PC-3 (cell line): ENCODE measurements at places on chromosomes 2 and 18.

GRCh38 chr2:236847538-236848263 lies 238.0 kb upstream of the COPS8 start:
- DNase-seq = no peak

GRCh38 chr2:161199912-161200701 lies 39.9 kb downstream of the TANK start:
- no peak for DNase-seq

DNA sequence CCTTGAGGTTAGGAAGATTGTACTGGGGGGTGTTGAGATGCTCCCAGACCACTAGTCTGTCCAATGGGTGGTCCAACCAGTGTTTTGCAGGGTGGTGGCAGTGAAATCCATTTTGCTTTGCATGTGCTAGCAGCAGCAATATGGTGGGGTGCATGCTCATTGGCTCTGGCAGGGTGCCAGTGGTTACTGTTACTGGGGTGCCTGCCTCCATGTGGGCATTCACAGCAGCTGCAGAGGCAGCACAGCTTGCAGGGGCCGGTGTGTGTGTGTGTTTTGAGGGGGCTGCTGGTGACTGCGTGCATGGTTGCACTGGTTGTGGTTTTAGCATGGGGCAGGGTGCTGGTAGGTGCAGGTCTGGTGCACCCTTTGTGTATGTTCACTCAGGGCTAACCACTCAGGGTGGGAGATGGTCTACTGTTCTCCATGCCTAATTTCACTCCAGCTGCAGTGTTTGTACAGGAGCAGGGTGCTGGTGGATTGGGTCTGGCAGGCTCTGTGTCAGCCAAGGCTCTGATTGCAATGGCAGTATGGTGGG lies 265.4 kb downstream of the NUP35 start:
- DNase-seq = no peak

DNA sequence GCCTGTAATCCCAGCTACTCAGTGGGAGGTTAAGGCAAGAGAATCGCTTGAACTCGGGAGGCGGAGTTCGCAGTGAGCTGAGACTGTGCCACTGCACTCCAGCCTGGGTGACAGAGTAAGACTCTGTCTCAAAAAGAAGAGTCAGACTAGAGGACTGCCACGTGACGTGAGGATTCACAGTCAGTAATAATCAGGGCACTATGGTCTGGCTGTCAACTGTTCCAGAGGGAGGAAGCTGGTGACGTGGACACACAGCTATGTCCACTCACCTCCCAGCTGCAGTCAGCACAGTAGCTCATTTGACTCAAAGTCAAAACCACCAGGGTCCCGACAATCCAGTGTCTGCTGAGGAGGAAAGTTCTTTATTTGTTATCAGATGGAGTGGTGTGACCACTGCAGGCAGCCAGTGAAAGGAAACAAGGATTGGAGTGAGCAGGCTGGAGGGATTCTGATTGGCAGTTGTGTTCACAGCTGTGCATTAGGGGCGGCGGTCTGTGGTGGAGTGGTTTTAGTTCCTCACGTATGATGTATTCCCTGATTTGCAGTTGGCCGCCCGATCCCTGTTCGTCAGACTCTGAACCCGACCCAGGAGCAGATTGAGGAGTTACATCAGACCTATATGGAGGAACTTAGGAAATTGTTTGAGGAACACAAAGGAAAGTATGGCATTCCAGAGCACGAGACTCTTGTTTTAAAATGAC lies 37.9 kb downstream of the MOGAT1 start:
- peak; percentile 14 for DNase-seq

GRCh38 chr2:8132351-8132831 lies 549.5 kb upstream of the ID2 start:
- no peak for DNase-seq

DNA sequence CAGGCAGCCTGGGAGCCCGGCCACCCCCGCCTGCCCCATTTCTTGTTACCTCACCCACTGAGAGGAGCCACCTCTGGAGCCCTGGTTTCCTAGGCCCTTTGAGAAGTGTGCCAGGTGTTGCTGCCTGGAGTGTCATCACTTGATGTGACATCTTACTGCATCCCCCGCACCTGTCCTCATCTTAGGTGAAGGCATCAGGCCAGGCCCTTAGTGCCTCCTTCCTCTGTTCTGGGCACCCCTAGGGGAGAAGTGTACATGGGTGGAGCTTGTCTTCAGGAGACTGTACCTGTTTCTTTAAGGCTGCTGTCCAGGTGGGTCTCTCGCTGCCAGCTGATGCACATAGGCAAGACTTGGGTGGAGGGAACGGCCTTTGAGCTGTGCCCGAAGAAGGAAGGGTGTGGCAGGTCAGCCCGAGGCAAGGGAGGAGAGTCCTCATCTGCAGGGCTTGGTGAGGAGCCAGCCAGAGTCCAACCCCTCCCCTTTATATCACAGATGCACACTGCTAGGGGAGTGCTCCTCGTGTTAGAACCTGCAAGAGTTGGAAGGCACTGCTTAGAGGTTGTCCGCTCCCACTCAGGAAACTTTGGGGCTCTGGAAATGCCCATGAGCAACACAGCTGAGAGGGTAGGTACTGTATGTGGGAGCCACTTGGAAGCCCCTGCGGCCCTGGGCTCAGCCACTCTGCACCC lies 45.9 kb downstream of the NCK2 start:
- DNase-seq = peak; percentile 14

DNA sequence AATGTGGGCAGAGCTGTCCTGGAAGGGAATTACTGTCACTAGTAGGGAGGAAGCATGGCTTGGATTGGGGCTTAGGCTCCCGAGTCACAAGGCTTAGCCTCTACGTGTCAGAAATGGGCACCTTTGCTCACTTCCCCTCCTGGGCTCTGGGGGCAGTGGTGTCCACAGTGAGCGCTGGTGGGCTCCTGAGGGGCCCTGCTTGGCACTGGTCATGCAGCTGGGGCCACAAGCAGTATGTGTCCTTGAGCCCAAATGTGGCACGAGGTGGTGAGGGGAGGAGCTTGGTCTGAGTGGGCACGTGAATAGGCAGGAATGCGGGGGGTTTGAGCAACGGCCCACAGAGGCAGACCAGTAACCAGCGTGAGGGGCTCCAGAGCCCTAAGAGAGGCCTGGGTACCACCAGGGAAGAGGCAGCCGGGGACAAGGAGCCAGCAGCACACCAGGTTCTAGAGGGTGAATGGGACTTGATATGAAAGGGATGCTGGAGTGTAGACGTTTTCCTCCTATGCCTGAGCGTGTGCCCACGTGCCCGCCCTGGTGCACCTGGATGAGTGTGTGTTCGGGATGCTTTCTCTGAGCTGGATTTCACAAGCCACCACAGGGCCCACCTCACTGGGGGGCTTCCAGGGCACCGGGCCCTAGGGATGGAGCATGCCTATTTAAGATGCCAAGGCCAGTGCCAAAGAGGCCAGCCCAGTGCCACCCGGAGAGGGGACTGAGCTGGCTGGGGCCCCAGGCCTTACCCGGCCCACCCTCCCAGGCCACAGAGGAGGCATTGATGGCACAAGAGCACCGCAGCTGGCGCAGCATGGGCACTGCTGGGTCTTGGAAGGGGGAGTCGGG lies 22.8 kb upstream of the PTMA start:
- DNase-seq = no peak

DNA sequence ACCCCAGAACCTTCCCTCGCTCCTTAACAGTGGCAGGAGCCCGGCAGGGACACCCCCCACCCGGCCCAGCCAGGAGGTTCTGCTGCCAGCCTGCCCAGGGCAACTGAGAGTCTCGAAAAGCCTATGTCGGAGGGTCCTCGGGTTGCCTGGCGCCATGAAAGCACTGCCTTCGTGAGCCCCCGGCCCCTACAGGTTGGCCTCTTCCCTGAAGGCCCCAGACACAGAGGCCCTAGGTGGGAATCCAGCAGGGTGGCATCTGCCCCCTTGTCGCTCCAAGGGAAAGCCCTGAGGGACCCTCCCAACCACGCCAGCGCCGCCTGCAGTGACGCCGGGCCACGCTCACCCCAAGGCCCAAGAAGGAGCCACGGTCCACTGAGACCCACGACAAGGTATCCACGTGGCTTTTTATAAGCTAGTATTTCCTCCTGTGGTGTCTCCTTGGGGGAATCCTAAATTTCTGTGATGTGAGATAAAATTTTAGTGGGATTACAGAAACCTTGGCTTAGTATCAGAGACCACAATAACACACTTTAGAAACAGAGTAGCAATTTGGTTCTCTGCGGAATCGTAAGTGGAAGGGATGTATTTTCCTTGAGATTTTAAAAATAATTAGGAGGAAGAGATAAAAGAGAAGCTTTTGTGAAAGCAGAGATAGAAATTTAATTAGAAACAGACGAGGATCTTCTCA lies 138.9 kb downstream of the HDAC4 start:
- DNase-seq = no peak

- DNase-seq = no peak
These were observed 277.7 kb upstream of the MAP2 start for GRCh38 chr2:209145941-209146681.

GRCh38 chr18:6960656-6961055 lies 156.9 kb downstream of the LAMA1 start:
- DNase-seq = peak; percentile 76

GRCh38 chr2:190996338-190996946 lies 17.5 kb downstream of the STAT1 start:
- DNase-seq = peak; percentile 50

DNA sequence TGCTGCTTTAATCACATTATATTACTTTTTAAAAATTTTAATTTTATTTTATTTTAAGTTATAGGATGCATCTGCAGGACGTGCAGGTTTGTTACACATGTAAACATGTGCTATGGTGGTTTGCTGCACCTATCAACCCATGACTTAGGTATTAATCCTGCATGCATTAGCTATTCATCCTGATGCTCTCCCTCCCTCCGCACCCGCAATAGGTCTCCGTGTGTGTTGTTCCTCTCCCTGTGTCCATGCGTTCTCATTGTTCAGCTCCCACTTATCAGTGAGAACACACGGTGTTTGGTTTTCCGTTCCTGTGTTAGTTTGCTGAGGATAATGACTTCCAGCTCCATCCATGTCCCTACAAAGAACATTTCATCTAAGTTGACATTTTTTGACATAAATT lies 283.2 kb downstream of the CYRIA start:
- DNase-seq = no peak

DNA sequence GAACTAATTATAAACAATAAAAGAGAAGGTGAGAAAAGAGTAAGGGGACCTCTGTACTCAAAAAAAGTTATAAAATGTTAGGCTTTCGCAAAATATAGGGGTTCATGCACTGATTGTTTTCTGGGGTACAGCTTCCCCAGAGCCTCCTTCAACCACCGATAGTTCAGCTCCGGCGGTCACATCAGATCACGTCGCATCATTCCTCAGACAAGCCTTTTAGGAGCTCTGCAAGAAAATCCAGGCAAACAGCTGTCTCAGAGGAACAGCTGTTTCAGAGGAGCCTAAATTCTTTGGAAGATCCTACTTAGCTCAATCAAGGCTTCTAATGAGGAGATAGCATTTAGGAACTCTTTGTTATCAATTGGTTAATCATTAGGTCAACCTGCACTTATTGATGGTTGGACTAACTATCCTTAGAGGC lies 78.7 kb downstream of the MYCN start:
- no peak for DNase-seq

- DNase-seq = peak; percentile 23
These were observed 719 bp downstream of the SMAD2 start for GRCh38 chr18:47929681-47930198.

- no peak for DNase-seq
These were observed 102.6 kb downstream of the ANKRD44 start for GRCh38 chr2:197208024-197208423.

DNA sequence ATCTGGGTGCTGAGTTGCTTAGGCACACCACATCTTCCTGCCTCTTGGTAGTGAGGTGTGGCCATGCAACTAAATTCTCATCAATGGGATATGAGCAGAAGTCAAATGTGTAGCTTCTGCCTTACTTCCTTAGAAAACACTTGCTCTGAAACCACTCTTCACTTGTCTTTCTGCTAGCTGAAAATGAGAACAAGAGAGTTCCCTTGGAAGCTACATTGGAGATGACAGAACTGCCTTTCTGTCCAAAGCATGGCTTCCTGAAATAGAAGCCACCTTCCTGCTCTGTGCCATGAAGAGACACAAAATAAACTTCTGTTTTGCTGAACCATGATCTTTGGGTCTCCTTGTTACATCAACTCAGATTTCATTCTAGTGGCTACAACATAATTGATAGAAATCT lies 659.9 kb downstream of the IRS1 start:
- no peak for DNase-seq

GRCh38 chr2:61326423-61326822 lies 144.5 kb downstream of the USP34 start:
- DNase-seq = no peak

DNA sequence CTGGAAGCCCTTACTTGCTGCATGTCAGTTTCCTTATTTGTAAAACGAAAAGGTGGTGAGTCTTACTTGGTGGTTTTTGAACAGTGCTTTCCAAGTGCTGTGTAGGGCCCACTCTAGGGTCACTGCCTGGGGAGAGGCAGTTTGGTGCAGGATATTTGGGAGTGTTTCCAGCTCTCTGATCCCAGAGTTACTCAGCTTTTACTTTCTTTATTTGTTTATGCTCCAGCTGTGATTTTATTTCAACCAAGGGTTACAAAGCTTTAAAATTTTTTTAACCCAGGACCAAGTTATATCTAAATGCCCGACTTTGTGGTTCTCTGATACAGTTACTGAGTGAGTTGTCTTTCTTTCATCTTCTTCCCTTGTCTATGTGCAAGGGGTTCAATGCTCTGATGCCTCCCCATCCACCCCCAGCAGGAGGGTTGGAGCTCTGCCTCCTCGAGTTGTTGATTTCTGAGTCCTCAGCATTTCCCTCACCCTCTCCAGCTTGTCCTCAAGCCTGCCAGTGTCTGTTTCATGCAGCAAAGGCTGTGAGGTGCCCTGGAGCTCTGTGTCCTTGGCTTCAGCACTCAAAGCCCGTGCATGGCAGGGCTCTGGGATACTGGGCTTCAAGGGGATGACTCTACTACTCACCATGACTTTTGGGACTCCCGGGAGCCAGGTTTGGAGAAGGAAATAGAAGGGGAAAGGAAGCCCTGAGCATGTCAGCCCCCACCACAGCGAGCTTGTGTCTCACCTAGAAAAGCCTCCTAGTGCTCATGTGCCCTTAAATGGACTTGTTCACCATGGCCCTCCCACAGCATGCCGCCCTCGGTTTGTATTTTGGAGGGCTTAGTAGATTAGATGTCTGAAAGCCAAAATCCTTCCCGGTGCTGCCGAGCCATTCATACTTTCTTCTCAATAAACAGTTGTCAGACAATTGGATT lies 236.8 kb downstream of the SETBP1 start:
- peak; percentile 4 for DNase-seq

GRCh38 chr2:64869126-64869525 lies 120.1 kb upstream of the SLC1A4 start:
- DNase-seq = no peak

DNA sequence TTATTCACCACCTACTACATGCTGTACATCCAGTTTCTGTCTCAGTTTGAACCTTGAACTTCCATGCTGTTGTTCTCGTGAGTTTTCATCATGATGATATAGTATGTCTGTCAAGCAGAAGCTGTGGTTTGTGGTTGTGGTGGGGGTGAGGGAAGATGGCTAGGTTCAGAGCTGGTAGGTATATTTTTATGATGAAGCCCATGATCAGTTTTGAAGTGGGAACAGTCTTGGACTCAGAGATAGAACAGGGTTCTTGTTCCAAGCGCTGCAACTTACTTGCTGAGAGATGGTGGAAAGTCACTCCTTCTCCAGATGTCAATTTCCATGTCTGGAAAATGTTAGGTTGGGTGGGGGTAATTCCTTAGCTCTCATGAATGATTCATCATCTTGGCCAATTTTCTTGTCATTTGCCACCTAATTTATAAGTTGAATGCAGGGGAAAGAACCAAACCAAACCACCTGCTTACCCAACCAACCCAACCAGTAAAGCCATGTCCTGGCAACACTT lies 21.6 kb downstream of the PMAIP1 start:
- peak; percentile 59 for DNase-seq
